Caco-2 (cell line): ENCODE measurements at places on chromosomes 13 and 19. TPM values are rescaled to one million over a fixed set of nuclear protein-coding genes. Genes with fewer than 3 reads are reported as not detected.

CNN1 gene
- 0.54 and 0.84 TPM in 2 replicates for total RNA-seq

SSC5D gene
- 0.58 and 0.86 TPM in 2 replicates for total RNA-seq

DNA sequence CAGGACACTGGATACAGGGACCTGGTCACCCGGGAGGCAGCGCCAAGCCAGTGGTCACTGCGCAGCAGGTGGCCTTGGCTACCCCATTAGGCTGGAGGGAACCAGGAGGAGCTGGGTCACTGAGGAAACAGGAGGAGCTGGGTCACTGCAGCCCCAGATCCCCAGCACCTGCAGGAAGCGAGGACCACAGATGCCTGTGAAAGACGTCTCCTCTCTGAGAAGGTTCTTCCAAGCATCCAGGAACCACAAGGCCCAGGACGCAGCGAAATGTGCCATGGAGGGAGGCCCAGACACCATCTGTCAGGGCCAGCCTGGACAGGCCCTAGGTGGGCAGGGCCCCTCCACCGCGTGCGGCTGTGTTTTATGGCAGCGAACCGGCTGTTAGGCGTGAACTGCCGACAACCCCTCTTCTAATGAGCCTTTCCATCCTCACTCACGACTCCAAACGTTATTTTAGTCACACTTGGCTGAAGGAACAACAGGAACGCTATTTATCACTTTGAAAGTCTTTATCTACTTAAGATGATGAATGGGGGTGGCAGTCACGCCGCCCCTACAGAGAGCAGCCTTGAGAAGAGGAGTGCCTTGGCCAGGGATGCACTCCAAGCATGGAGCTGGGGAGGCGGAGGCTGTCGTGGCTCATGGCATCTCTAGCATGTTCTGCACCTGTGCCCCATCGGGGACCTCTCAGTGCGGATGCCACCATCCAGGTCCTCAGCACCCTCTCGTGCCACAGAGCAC lies 53.3 kb downstream of the CEBPG start:
- no peak for DNase-seq

- no peak for DNase-seq
Measured at GRCh38 chr13:57992416-57992815, 360.9 kb downstream of the PCDH17 start.

- no peak for DNase-seq
Measured at GRCh38 chr13:113112893-113113845, 7.6 kb downstream of the F7 start.

GRCh38 chr13:35848336-35849255 lies 282.6 kb downstream of the DCLK1 start:
- DNase-seq: no peak

DNA sequence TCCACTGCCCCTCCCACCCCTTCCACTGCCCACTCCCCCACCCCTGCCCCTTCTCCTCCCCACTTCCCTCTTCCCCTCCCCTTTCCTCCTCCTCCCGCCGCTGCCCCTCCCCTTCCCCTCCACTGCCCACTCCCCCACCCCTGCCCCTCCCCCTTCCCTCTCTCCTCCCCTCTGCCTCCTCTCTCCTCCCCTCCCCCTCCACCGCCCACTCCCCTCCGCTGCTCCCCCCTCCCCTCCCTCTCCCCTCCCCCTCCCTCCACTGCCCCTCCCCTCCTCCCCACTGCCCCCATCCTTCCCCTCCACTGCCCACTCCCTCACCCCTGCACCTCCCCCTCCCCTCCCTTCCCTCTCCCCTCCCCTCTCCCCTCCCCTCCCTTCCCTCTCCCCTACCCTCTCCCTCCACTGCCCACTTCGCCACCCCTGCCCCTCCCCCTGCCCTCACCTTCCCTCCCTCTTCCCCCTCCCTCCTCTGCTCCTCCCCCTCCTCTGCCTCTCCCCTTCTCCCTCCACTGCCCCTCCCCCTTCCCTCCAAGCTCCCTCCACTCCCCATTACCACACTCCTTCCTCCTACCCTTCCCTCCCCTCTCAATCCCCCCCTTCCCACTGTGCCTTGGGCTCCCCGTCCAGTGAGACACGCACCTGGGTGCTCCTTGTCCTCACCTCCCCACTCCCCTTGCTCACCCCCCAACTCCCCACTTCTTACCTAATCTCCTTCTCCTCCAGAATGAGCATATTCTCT lies 21.9 kb downstream of the ATP8B3 start:
- no peak for DNase-seq

DNA sequence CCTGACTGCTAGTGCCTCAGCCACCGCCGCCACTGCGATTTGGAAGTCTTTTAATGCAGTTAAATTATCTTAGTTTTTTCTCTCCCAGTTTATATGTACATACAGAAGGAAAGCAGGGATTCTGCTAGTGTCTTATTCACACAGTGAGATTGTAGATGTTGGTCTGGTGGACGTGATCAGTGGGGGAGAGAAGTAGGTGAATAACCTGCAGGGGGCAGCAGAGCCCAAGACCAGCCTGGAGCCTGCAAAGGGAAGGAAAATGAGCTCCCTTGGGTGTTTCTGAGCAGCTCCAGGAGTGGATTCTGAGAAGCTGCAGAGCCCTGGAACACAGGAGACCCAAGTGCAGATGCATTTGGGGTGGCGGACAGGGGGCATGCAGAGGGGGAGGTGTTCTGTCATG lies 26.3 kb downstream of the ZNF844 start:
- peak; percentile 13 for DNase-seq

HSPB6 gene
- 0.48 and 0.81 TPM in 2 replicates for total RNA-seq

REEP6 gene
- 50.2 and 61.5 TPM in 2 replicates for total RNA-seq

DNA sequence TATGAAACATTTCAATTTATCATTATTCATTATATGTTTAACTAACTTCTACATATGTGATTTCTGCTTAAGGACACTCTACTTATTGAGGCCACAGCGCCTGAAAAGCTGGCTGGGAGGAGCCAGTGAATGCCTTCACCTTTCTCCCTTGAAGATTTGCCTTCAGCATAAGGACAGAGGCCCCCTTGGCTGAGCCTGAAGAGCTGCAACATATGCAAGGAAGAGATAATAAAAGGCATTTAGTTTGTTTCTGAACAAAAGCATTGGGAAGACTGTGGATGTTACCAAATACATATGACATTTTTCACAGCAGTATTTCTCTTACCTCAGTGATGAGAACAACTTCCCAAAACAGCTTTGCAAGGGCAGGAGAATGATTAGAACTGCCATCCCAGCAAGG lies 92.1 kb downstream of the ABCC4 start:
- no peak for DNase-seq

- no peak for DNase-seq
Measured at GRCh38 chr19:5292822-5293611, 47.6 kb downstream of the PTPRS start.

DNA sequence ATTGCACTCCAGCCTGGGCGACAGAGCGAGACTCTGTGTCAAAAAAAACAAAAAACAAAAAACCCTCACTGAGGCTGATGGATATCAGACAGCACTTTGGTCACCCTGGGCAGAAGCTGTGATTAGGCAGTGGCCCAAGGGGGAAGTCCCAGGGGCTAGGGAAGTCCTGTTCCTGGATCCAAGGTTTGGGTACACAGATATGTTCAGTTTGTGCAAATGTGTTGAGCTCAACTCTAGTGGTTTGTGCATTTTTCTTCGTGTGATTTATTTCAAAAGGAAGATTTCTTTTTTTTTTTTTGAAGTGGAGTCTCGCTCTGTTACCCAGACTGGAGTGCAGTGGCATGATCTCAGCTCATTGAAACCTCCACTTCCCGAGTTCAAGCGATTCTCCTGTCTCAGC lies 12.3 kb downstream of the MEF2B start:
- no peak for DNase-seq
